ENCODE measurements at places on chromosomes 6 and 20.

DNA sequence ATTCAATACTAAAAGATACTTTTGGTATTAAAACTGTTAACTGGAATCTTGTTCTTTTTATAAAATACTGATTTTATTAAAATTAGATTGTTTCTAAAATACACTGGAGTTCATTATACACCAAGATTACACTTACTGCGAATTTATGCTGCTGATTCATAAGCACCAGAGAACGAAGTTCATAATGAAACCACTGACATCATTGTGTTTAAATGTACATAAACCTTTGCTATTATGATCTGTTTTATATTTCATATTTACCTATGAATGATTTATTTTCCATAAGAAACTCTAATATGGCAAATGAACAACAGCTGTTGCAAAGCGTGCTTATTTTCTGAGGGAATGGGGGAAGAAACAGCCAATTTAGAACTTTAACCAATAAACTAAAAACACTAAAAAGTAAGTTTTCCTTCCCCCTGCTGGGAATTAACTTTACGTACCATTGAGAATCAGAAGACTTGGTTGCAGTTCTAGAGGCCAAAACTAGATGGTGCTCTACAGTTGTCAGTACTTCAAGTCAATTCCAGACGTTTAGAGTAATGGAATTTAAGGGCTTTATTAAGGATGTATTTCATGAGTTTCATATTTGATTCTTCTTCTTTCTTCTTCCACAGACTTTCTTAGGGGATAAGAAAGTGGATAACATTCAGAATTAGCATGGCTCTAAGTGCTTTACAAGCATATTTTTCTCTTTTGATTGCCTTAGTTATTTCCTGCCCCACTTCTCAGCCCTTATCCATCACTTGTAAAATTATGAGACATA is 30.8 kb upstream of the COL19A1 start:
- DNase-seq: peak; percentile 29

GRCh38 chr20:8073024-8073832 is 53.7 kb upstream of the TMX4 start:
- no peak for DNase-seq

GRCh38 chr6:143135325-143135724 is 74.6 kb downstream of the AIG1 start:
- DNase-seq: no peak

DNA sequence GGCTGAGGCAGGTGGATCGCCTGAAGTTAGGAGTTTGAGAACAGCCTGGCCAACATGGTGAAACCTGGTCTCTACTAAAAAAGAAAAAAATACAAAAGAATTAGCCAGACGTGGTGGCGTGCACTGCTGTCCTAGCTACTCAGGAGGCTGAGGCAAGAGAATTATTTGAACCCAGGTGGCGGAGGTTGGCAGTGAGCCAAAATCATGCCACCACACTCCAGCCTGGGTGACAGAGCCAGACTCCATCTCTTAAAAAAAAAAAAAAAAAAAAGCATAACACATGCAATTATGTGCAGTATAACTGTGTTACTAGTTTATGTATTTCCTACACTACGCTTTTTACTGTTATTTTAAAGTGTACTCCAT is 31.9 kb upstream of the FAM135A start:
- DNase-seq: no peak

- no peak for DNase-seq
Observed at GRCh38 chr20:25245461-25245860, 2.4 kb upstream of the PYGB start.

GRCh38 chr6:62614442-62614841 is 328.4 kb upstream of the KHDRBS2 start:
- DNase-seq: no peak

- no peak for DNase-seq
Observed at GRCh38 chr6:47165918-47166317, 123.8 kb upstream of the ADGRF1 start.

GRCh38 chr6:73258721-73259120 is 4.3 kb downstream of the KHDC1 start:
- DNase-seq: no peak

- peak; percentile 88 for DNase-seq
Observed at GRCh38 chr6:134822920-134823709, 126.8 kb downstream of the ALDH8A1 start.

DNA sequence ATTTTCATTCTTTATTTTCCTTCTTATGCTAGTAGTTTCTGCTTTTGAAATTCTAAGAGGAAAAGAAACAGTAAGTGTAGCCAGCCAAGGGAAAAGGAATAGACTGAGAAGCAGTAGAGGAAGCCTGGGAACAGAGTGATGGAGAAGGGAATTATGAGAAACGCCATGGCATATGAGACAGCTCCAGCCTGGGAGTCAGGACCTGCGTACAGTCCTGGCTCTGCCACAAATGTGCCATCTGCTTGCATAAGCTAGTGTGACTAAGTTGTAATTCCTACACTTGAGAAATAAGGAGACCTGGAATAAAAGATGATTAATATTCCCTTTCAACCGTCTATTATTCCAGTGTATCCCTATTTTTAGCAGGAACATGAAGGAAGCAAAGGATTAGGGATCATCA is 47.5 kb downstream of the OSTM1 start:
- no peak for DNase-seq

DNA sequence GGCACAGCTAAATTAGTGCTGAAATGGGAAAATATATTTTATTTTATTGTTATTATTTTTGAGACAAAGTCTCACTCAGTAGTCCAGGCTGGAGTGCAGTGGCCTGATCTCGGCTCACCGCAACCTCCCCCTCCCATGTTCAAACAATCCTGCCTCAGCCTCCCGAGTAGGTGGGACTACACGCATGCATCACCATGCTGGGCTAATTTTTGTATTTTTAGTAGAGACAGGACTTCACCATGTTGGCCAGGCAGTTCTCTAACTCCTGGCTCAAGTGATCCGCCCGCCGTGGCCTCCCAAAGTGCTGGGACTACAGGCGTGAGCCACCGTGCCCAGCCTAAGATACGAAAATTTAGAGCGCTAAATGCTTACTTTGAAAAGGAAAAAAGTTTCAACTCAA is 4.8 kb downstream of the RAB23 start:
- DNase-seq: no peak

- DNase-seq: no peak
Observed at GRCh38 chr6:48197941-48198340, 86.9 kb upstream of the PTCHD4 start.

DNA sequence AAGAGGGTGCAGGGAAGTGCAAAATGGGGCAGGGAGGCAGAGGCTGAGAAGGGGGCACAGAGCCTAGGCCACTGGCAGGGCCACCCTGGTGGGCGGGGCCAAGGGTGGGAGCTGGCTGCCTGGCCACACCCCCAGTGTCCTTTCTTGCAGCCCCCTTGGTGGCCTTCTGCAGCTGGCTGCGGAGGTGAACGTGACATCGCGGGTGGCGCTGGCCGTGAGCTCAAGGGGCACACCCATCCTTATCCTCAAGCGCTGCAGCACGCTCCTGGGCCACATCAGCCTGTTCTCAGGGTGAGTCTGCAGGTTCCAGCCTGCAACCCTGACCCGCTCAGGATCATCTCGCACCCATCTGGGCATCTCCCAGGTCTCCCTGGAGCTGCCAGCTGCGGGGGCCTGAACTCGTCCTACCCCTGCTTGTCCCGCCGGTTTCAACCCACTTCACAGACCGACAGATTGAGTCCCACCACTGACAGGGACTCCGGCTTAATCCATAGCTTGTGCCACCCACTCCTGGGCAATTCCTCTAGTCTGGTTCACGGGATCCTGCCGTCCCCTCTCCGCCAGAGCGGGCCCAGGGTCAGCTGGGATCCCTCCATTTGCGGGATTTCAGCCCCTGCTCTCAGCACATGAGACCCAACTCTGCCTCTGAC is 6.2 kb downstream of the BPIFB3 start:
- DNase-seq: peak; percentile 53

DNA sequence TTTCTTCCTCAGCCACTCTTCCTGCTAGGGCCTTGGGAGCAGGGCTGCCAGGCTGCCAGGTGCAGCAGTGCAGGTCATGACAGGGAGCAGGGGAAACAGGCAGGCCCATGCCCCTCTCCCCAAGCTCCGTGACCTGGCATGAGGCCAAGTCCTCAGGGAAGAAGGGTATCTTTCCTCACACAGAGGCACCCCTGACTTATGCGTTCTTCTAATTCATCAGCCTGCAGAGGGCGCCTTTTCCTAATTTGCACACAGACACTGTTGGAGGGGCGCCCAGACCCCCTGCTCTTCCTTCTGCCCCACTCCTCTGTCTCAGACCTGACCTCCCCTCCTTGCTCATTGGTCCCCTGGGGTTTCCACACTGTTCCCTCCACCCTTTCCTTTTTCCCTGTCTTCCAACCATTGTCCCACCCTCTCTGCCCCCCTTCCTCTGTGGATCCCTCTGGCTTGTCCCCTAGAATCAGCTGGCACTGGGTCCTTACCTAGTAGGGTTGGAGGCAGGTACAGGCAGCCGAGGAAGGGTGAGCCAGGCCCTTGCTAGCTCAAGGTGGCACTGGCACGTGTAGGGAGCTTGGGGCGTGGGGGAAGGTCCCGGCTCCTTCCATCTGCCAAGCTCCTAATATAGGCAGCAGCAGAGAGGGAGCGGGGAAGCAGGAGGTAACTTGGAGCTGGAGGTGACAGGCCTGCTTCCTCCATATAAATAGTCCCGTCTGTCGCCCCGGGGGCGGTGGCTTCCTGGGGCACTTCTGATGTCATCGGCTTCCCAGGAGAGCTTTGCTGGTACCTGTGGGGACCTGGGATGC is 154.9 kb upstream of the MLN start:
- peak; percentile 74 for DNase-seq

DNA sequence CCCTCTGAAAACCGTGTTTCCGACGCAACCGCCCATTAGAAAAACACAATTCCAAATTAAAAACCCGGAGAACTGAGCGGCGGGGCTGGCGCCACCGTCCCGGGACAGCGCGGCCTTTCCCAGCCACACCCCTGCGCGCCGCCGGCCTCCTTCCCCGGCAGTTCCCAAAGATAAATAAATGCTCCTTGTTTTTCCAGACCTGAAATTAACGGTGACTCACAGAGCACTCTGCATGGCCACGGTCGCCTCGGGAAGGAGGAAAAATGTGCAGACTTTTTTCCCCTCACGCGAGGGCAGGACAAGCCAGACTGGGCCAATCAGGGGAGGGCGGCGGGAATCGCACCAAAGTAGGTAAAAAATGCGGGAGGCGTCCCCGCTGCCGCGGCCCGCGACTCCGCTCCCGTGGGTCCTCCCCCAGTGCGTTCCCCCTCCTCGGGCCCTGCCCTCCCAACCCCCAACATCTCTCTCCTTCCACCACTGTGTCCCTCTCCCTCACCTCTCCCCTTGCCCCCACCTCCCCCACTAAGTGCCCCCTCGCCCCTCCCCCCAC is 828 bp upstream of the DSTN start:
- DNase-seq: peak; percentile 72

DNA sequence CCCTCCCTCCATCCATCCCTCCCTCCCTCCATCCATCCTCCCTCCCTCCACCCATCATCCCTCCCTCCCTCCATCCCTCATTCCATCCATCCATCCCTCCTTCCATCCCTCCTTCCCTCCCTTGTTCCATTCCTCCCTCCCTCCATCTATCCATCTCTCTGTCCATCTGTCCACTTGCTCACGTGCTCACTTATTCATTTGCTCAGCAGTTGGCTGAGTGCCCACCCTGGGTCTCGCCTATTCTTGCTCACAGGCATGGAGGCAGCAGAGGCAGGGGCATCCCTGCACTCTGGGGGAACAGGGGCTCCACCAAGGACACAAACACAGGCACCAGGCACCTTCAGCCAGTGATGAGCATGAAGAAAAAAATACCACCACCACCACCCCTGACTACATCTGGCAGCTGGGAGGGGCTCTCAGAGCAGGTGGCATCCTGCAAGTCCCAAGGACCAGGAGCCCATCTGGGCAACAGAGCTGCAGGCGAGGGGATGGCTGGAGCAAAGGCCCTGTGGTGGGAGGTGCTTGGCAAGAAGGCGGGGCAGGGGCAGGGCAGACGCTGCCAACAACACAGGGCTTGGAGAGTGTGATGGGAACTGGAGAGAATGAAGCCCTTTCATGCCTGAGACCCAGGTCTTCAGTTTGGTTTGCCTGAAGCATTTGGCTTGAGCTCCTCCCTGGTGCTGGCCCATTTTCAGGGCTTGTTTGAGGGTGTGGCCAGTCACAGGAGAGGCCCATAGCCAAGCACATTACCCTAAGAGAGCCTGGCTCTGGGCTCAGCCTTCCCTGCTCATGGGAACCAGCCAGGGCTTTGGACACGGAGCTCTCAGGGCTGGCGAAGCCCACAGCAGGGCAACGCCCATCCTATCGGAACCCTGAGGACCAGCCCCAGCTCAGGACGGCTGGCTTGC is 40.2 kb upstream of the MRGBP start:
- no peak for DNase-seq

GRCh38 chr6:112332274-112332673 is 14.9 kb upstream of the RFPL4B start:
- DNase-seq: no peak

GRCh38 chr20:45347936-45348778 is at the start of gene SDC4:
Gene SDC4 (minus strand): TSS chr20:45348424. CDS start chr20:45348384, 40 bp downstream.
- peak; percentile 82 for DNase-seq

GRCh38 chr6:23180504-23181293 is 611.3 kb downstream of the HDGFL1 start:
- peak; percentile 16 for DNase-seq

- DNase-seq: no peak
Observed at GRCh38 chr6:134173366-134173725, 120.9 kb upstream of the SLC2A12 start.

GRCh38 chr6:39086294-39086693 is 28.7 kb downstream of the SAYSD1 start:
- no peak for DNase-seq

DNA sequence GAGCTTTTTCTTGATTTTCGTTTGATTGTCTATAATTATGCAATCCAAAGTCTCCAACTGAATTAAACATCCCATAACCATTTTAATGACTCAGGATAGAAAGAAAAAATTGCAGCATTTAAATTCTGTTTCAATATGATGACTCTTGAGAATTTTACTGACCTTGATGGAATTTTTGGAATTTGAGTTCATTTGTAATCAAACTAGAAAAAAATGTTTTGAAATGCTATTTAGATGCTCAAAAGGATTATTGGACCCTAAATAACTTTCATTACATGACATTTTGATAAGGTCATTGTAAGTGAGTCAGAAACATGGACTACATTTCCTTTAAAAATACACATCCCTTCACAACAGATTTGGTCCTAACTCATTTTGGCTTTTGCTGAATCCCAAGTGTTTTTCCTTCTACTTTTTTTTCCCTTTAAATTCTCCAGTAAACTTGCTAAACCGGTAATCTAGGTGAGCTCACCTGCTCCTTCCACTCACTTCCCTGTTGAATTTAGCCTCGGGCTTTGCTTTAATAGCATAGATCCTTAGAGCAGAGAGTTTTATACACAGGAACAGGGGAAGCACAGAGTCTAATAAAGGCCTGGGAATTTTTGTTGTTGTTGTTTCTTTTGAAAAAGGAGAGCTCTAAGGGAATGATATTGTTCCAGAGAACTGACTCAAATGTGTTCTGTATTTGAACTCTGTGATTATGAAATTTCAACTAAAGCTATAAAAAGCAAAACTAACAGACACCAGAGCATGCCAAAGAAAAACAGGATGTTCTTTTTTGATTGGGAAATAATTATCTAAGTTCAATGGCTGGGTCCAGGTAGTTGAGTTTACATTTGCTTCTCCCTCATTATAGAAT is 1088.2 kb upstream of the CITED2 start:
- peak; percentile 39 for DNase-seq

GRCh38 chr6:40933864-40934263 is 105.2 kb downstream of the UNC5CL start:
- DNase-seq: no peak
